ENCODE measurements at places on chromosomes 13 and 19.

- DNase-seq: no peak
Measured at GRCh38 chr19:1014161-1015060, 6.5 kb downstream of the TMEM259 start.

DNA sequence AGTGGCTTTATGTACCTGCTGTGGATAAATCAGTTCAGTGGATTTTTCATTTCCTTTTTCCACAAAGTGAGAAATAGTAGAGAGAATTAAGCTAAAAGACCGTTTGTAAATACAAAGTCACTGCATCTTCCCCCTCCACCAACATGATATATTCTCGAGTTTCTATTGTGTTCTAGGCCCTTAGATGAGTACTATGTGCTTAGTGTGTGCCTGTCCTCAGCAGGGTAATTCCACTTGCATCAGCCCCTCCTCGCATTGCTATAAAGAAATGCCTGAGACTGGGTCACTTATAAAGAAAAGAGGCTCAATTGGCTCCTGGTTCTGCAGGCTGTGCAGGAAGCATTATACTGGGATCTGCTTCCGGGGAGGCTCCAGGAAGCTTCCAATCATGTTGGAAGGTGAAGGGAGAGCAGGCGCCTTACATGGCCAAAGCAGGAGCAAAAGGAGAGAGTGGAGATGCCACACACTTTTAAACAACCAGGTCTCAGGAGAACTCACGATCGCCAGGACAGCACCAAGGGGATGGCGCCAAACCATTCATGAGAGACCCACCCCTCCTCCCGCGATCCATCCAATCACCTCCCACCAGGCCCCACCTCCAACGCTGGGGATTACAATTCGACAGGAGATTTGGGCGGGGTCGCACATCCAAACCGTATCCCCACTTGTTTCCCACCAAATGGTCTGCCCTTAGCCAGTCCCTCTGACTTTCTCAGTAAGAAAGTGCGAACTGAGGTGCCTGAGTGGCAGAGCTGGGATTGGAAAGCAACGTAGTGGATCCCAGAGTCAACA is 102.3 kb upstream of the ABCC4 start:
- no peak for DNase-seq

DNA sequence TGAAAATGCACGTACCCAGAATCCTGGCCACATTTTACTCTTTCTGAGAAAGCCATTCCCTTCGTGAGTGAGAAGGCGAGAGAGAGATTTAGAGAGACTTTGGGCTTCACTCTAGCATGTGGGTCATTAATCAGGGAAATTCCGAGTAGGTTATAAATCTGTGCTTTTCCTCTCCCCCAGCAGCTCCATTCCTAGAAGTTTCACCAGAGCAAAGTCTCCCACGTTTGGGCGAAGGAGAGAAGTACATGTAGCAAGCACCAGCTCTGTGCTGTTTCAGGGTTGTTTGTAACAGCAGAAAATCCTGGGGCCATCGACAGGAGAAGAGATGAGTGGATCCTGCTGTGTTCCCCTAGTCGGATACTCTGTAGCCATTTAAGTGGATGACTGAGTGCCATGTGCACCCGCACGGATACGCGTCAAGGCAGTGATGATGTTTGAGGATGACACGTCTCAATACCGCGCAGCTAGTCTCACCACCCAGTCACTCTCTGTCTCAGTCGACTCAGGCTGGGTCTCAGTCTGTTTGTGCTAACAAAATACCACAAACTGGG is 131.8 kb upstream of the PEG3 start:
- DNase-seq: peak; percentile 73

- no peak for DNase-seq
Measured at GRCh38 chr19:572743-573518, 535 bp downstream of the BSG start.

- peak; percentile 65 for DNase-seq
Measured at GRCh38 chr19:40305403-40305802, 20.3 kb upstream of the AKT2 start.

DNA sequence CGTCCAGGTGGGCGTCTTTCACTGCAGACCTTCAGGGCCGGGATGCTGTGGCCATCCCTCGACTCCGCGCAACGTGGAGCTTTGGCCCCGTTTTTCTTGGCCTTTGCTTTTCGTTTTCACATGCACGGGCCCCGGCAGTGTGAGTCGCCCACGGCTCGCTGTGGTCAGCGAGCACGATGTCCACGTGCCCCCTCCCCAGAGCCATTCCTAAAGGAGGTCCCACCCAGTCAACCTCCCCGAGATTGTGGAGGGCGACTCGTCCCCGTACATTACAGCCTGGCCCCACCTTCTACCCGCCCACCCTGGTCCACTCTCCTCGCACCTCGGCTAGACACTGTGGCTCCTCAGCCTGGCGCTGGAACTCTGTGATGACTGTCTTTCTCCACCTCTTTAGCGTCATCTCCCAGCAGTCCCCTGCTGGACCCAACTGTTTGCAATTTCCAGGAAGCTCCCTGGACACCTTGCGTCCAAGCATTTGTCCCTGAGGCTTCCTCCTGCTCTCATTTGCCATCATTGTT is 405 bp downstream of the ZNF446 start:
- no peak for DNase-seq

GRCh38 chr13:48804821-48805601 is 151.3 kb downstream of the CYSLTR2 start:
- DNase-seq: no peak

- DNase-seq: no peak
Measured at GRCh38 chr13:37065890-37066526, 6.5 kb upstream of the SUPT20H start.

- no peak for DNase-seq
Measured at GRCh38 chr13:111929036-111929616, 137.8 kb upstream of the SOX1 start.

- no peak for DNase-seq
Measured at GRCh38 chr19:2129022-2129421, 22.3 kb downstream of the AP3D1 start.

DNA sequence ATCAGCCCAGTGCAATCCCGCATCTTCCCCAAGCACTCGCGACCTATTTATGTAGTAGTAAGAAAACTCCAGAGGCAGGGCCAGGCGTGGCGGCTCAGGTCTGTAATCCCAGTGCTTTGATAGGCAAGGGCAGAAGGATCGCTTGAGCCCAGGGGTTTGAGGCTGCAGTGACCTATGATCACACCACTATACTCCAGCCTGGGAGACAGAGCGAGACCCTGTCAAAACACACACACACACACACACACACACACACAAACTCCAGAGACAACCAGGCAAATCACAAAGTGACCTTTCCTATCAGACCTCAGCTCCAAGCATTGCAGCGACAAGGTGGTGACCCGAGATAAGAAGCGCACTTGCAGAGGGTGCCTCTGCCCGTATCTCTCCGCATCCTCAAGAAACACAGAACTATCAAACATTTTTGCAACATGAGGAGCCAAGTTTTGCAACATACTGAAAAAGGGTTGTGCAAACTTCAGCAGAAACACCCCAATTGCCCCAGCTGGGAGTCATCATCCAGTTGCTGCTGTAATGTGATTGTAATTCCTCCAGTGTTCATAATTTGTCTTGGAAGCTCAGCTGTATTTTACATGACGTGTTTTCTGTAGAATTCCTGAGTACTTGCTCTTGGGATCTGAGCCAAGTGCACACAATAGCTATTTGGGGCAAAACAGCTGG is 8.7 kb upstream of the KLF2 start:
- peak; percentile 64 for DNase-seq

DNA sequence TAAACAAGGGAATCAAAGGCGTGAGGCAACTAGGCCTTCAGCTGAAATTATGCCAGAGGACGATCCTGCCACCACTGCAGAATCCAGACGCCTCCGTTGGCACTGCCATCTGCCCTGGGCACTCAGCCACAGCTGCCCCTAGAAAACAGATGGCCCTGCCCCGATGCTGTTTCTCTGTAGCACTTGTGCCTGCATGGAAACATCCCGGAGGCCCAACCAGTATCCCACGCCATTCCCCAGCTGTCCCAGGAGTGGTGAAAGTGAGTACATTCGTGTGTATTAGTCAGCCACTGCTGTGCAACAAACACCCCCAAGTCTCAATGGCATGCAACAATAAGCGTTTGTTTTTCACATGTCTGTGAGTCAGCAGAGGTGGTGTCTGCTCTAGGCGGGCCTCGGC is 8.9 kb upstream of the CRTC1 start:
- DNase-seq: no peak

DNA sequence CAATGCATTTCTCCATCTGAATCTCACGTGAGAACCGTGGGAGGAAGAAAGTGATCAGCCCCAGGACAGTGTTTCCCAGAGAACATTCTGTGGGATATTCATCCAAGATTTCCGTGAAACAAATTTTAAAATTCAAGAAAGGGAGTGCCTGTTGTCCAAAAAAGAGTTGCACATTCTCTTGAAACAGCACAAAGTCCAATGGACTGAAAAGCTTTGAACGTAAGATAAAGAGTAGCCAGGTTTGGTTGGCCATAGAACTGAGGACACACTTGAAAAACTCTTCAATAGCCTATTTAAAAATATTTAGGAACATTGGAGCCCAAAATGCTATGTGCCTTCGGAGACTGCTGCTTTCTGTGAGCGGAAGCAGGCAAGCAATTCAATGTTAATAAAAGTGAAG is 353.9 kb downstream of the MYO16 start:
- DNase-seq: no peak

DNA sequence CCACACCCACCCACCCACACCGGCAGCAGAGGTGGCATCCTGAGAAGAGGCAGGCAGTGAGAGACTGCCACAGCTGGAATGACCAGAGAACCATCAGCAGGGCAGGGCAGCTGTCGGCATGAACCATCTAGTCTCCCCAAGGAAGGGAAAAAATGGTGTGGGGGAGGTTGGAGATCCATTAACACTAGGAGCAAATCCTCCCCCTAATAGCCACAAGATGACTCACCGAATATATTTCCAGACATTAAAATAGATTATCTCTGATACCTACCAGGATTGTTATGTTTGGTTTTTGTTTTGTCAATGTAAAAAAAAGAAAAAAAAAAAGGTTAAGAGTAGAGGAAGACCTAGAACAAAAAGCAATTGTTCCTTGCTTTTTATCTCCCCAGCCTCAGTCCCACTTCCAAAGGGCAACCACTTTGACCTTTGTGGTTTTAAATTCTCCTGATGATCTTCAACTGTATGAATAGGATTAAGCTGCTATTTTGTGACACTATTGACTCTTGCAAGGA is 34.2 kb downstream of the THSD1 start:
- no peak for DNase-seq

DNA sequence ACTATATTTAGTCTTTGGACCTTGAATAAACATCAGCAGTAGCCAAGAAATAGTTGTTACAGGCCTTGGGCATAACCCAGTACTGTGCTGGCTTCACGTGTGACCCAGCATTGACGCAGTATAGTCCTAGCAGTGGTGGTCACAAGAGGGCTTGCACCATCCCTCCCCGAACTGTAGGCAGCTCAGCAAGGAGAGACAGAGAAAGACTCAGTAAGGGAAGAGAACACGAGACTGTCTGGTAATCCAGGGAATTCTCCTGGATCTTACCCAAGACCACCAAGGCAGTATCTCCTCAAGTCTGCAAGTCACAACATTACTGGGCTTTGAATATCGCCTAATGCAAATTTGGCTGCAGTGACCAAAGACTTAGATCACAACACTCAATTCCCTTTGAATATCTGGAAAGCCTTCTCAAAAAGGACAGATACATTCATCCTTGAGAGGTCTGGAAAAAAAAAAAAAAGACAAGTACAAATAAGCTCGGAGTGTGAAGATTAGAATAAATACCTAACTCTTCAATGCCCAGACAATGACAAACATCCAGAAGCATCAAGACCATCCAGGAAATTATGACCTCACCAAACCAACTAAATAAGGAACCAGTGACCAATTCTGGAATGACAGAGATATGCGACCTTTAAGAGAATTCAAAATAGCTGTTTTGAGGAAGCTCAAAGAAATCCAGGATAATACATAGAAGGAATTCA is 39.7 kb downstream of the CAB39L start:
- no peak for DNase-seq

DNA sequence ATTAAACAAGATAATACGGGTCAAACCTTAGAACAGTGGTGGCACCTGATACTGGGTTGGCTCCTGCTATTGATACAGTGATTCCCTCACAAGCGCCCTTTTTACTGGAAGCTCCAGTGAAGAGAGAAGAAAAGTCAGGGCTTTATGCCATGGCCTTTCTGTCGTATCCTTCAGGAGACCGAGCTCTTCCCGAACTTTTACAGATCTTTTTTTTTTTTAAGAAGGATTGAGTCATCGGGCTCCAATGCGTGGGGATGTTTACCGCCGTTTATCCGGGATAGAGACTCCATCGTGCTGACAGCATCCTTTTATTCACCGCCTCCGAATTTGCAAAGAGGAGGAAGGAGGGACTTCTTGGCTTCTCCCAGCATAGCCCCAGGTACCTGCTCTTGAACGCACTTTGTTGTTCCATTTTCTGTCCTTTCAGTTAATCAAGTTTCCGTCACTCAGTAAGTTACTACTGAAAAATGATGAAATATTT is 574 bp downstream of the ZNF227 start:
- DNase-seq: peak; percentile 6

DNA sequence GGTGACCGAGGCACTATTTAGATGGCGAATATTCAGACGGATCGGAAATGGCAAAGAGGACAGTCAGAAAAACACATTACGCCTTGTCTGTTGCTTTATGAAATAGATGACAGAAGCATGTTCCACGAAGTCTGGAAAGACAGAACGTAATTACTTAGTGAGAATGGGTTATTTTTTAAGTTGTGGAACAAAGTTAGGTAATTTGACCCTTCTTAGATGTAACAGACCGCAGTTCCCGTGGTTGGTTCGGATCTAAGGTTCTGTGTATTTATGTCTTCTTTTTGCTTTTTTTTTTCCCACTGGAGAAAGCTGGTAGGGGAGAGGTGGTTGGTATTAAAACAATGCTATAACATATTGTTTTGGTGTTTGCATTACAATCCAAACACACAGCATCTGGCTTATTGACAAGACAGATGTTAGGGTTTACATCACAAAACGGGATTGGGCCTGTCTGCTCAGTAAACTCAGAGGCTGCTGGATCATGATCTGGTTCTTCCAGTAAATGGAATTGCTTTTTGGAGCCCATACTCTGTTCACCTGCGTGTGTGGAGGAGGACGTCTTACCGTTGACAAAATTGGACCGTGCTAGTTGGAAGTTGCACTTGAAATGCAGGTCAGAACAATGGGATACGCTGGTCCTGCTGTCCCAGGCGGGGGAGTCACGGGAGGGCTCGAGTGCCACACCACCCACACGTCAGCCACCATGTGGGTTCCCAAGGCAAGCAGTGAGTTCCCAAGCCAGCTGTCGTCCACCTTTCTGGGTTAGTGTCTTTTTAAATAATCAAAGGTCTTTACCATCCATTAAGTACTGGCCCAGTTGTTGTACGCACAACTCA is 13.8 kb downstream of the ATP11A start:
- DNase-seq: no peak

GRCh38 chr13:95050800-95051615 is 250.2 kb downstream of the ABCC4 start:
- no peak for DNase-seq

- no peak for DNase-seq
Measured at GRCh38 chr13:33394294-33394932, 108.9 kb upstream of the STARD13 start.

- no peak for DNase-seq
Measured at GRCh38 chr19:34974646-34975045, 10.6 kb upstream of the ZNF792 start.
